Lung microvascular endothelial cell (primary cell): ENCODE measurements at places on chromosomes 16 and 17. TPM values are rescaled to one million over a fixed set of nuclear protein-coding genes. Genes with fewer than 3 reads are reported as not detected.

DNA sequence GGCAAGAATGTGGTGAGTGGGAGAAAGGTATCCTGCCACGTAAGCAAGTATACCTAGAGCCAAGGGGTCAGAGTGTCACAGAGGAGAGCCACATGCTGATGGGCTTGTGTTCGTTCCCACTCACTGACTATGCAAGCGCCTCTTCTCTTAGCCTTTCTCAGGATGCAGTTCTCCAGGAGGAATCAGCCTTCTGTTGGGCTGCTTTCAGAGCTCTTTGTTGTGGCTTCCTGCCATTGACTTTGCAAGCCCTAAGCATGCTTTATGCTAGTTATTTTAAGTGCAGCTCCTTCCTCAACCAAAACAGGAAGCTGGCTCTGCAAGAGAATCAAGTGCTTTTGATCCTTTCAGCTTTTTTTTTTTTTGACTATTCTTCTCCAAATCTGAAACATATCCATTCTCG lies 66.6 kb downstream of the SIAH1 start:
- DNase-seq, result peak; percentile 11

DNA sequence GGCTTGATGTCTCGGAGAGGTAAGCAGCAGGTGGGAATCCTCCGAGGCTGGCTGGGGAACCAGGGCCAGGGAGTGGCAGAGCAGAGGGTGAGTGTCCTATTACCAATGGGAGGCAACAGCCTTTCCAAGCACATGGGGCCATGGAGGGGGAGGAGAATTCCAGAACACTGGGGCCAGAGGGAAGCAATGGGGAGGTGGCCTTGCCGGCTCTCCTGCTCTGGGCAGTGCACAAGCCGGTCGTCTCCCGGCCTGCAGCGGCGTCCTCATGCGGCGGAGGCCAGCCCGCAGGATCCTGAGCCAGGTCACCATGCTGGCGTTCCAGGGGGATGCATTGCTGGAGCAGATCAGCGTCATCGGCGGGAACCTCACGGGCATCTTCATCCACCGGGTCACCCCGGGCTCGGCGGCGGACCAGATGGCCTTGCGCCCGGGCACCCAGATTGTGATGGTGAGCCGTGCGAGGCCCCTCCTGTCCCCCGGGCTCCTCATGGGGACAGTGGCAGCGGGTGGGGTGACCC lies 21.9 kb downstream of the SGSH start:
- DNase-seq, result no peak

DNA sequence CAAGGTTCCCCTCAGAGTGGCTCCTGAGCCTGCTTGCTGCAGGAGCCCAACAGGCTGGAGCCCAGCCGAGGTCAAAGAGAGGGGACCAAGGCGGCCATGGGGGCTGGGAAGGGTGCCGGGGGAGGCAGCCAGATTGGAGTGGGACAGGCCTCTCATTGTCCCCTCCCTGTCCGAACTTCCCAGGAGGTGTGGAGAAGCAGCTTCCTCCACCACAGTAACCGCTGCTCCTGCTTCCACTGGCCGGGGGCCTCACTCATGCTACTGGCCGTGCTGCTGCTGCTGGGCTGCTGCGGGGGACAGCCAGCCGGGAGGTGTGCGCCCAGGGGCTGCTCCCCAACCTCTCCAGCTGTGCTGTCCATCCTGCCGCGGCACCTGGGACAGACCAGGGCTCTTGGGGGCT lies 29.3 kb downstream of the TMEM94 start:
- DNase-seq, result no peak

DNA sequence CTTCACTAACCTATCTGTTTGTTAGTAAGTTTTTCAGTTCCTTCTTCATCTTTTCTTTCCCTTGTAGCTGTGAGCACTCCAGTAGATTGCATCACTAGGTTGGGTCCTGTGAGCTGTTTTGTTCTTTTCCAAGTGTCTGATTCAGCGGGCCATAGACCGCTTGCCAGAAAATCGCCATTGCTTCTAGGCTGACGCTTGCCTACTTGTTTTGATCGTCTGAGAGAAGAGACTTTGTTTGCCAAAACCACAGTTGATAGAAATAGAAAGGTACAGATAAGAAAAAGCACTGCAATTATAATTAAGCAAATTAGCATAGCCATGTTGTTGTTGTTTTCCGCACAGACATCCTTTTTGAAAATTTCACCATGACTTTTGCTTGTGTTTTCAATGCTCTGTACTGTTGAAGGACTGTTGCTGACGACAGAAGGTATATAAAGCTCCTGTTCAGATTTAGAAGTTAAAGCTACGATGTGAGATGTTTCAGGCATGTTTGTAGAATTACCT lies 3.1 kb downstream of the EVI2A start:
- no peak for DNase-seq

DNA sequence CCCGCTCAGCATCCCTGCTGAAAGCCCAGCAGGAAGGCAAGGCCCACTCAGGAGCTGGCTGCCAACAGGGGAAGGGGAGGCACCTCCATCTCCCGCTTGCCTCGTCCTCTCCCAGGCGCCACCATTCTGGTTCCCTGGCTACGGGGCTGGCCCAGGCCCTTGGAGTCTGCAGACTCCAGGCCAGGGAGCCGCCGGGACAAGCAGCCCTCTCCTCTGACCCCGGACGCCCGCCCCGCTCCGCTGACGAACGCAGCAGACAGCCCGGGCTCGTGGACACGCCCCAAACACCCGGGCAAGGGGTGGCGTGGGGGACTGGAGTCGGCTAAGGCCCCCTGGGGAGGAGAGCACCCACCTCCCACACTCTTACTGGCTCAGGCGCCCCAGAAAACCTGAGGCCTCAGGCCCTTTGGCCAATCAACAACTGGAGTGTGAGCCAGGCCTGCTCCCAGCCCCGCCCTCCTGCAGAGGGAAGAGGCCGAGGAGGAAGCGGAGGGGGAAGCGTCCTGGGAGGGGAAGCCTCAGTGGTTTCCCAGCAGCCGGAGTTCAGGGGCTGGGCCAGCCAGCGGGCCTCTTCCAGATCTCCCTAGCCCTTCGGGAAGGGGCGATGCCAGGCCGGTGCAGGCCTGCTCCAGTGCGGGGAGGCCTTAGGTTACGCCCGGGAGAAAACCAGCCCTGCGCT lies 4.2 kb downstream of the MNT start:
- DNase-seq, result peak; percentile 91

DNA sequence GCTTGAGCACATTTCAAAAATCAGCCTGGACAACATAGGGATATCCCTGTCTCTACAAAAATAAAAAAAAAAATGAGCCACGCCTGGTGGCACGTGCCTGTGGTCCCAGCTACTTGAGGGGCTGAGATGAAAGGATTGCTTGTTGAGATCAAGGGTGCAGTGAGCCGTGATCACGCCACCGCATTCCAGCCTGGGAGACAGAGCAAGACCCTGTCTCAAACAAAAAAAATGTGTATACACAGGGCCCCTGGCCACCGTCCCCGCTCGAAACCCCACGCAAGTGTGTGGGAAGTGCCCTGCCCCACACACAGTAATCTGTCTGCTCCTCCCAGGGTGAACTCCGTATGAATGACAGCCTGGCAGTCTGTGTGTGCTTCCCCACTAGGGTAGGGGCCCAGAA lies 93.0 kb upstream of the RPL38 start:
- no peak for DNase-seq

DNA sequence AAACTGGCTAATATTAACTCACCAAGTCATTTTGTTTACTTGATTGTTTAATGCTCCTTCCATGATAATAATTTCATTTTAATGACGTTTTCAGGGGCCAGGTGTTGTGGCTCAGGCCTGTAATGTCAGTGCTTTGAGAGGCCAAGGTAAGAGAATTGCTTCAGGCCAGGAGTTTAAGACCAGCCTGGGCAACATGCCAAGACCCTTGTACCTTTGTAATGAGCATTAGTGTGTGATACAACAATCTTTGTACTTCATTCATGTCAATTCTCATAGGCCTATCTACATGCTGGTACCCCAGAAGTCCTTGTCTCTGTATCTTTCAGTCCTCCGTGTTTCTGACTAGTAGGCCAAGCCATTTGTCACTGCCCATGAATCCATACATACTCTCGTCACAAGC lies 296.9 kb downstream of the ZFHX3 start:
- DNase-seq, result no peak

- DNase-seq, result no peak
Measured at GRCh38 chr17:36030956-36031355, 13.2 kb upstream of the CCL23 start.

Gene PITPNM3
- total RNA-seq, result 0.20 and 0.22 TPM in 2 replicates

GRCh38 chr17:57106836-57107497 lies 21.9 kb downstream of the AKAP1 start:
- DNase-seq, result no peak

GRCh38 chr17:79223953-79224352 lies 149.3 kb downstream of the ENGASE start:
- no peak for DNase-seq

Gene WFDC1
- total RNA-seq, result not detected in 2 replicates
